Astrocyte (in vitro differentiated cells and primary cell): ENCODE measurements at places on chromosomes 16 and 17.

DNA sequence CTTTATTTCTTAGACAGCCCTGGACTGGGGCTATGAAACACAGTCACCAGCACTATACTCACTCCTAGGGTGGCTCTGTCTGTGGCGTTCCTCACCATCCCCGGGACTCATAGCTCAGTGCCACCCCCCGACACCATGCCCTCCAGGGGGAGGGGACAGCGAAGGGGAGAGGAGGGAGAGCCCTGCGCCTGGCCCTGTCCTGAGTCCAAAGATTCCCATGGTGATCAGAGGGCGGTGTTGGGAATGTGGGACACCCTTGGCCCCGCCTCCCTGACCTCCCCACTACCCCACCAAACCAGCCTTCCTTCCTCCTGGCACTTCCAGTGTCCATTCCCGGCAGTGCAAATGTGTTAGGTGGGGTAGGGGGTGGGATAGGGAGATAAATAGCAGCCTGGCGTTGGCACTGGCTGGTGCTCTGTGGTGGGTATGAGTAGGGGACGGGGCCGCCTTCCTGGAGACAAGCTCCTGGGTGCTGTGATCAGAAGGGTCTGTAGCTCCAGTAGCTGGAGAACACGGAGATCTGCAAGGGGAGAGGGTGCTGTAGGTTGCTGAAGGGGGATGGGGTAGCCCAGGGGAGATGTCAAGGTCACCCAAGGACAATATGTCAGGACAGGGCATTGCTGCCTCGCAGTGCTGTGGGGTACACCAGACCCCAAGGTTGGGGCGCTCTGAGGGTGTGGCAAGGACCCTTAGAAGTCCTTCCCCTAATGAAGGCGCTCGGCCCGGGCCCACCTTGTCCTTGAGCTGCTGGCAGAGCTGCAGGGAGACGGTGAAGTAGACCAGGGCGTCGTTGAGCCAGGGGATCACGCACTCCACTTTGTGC, 2.0 kb downstream of the SMIM22 start:
- DNase-seq: no peak

DNA sequence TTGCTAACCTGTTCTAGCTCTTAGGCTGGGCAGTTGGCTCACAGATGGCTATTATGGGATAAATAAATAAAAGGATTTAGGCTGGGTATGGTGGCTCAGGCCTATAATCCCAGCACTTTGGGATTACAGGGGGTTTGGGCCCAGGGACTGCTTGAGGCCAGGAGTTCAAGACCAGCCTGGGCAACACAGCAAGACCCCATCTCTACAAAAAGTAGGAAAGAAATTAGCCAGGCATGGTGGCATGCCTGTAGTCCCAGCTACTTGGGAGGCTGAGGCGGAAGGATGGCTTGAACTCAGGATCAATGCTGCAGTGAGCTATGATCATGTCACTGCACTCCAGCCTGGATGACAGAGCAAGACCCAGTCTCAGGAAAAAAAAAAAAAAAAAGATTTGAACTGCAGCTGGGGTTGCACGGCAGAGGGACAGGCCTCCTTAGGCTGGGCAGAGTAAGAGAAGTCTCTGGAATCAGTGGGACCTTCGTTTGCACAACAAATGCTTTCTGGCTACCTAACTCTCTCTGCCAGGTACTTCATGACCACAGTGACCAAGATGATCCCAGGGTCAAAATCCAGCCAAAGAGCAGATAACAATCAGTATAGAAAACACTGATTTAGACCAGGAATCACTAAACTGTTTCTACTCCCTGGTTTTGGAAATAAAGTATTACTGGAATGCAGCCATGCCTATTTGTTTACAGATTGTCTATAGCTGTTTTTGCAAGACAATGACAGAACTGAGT, 6.8 kb downstream of the RUSF1 start:
- DNase-seq: no peak

DNA sequence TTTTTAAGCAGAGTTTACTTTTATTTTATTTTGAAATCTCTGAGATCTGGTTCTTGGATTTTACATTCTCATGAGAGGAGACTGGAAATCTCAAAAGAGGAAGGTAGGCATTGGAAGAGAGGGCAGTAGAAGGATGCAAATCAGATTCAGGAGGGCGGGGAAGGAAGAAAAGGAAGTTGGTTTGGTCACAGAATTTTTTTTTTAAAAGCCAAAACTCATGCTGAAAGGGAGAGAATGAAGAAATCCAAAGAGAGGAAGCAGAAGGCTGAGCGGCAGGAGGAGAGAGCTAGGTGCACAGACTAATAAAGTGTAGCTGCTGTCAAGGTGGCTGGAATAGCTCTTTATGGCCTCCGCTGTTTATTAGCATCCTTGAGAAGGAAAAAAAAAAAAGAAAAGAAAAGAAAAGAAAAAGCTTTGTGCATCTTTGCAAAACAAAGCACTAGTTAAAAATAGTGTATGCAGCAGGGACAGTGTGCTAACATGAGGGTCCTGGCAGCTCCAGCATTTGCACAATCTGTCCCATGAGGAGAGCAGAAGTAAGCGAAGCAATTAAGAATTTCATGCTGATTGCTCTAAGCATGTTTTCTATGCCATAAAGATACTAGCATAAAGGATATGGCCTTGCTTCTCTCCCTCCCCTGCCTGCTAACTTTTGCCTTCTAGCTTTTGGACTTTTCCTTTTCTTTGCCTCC, 194.2 kb downstream of the ZFHX3 start:
- no peak for DNase-seq

GRCh38 chr17:30299000-30299399, 7.3 kb upstream of the BLMH start:
- no peak for DNase-seq

GRCh38 chr16:78744796-78745107, 645.3 kb downstream of the WWOX start:
- no peak for DNase-seq
